Kidney (tissue), 22 donors: ENCODE measurements at places on chromosomes 5 and 9. TPM values are rescaled to one million over a fixed set of nuclear protein-coding genes. Genes with fewer than 3 reads are reported as not detected.

The SLC6A19 gene
- 69.3 TPM for polyA plus RNA-seq

The PTGES gene
- polyA plus RNA-seq, result 8.1 TPM

GRCh38 chr5:138623053-138623452, 47.9 kb upstream of the HSPA9 start:
- H3K27me3 ChIP-seq, result no peaks in the 10 kb centered on the region
- no peak overlapping the region for H3K4me3 ChIP-seq
- no peak overlapping the region for H3K27ac ChIP-seq
- H3K4me1 ChIP-seq, result no peaks in the 10 kb centered on the region

The PCDHA1 gene
- polyA plus RNA-seq, result not detected

DNA sequence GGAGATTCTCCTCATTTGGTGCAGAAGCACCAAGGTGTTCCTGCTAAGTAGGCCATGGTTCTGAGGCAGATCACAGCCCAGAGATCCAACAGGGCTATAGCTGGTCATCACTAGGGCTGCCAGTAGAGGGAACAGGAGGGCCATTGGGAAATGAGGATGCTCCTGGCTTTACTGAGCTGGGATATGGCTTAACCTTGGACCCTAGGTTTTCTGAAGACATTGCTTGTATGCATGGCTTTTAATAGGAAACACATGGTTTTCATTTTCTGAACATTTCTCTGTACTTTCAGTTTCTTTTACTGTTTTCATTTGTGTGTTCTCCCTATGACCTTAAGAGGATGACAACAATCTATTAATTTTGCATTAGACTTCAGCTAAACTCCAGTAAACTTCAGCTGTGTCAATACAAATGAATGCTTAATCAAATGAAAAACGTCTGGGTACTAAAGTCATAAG, at the start of gene IFNW1:
TSS of gene IFNW1 (minus strand) at position 406 of the 456 bp plus-strand sequence. CDS start at position 144, 262 bp downstream.
- no peaks in the 10 kb centered on the region for H3K36me3 ChIP-seq
- H3K27ac ChIP-seq, result no peak within 1 kb of the TSS
- DNase-seq, result no peak
- H3K4me1 ChIP-seq, result no peaks in the 10 kb centered on the region
- no peak within 1 kb of the TSS for H3K4me3 ChIP-seq
- no peaks in the 10 kb centered on the region for H3K27me3 ChIP-seq

DNA sequence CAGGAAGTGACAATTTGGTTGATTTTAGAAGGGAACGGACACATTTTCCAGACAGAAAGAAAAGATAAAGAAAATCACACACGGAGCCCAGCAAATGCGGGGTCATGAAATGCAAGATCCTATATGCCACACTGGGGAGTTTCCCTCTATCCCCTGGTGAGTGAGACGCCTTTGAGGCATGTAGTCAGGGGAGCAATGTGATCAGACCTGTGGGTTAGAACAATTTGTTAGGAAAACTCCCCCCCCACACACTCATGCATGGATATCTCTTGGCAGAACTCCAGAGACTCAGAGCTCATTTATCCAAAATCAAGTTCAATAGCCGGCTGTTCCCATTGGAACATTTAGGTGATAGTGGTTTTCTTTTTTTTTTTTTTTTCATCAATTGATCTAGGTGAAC, 71.7 kb upstream of the TRIO start:
- H3K27me3 ChIP-seq, result no peaks in the 10 kb centered on the region
- H3K36me3 ChIP-seq, result no peaks in the 10 kb centered on the region
- no peak overlapping the region for H3K27ac ChIP-seq
- H3K4me1 ChIP-seq, result no peaks in the 10 kb centered on the region
- H3K4me3 ChIP-seq, result no peak overlapping the region
- DNase-seq, result no peak

GRCh38 chr5:102450313-102450990, 48.3 kb downstream of the SLCO6A1 start:
- no peak overlapping the region for H3K4me3 ChIP-seq
- no peaks in the 10 kb centered on the region for H3K4me1 ChIP-seq
- no peaks in the 10 kb centered on the region for H3K36me3 ChIP-seq
- H3K27ac ChIP-seq, result no peak overlapping the region
- no peak for DNase-seq

DNA sequence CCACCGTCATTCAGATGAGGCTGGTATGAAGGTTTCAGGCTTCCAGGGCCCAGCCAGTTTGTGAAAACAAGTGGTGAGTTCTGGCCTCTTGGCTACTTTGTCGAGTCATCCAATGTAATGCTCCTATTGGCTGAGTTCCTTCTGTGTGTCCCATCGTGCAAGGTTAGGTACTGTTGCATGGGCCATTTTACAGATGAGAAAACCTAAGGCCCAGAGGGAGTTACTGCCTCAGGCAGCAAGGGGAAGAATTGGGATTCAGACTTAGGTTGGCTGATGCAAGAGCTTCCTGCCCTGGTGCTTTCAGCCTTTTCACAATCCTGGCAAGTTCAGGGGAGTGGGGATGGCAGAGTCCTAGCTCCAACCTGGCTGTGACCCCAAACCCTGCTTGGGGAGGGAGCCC, 17.4 kb upstream of the PITX1 start:
- peaks cover 39% of the 10 kb centered on the region for H3K27me3 ChIP-seq
- H3K36me3 ChIP-seq, result no peaks in the 10 kb centered on the region
- no peak overlapping the region for H3K27ac ChIP-seq
- H3K4me3 ChIP-seq, result no peak overlapping the region

DNA sequence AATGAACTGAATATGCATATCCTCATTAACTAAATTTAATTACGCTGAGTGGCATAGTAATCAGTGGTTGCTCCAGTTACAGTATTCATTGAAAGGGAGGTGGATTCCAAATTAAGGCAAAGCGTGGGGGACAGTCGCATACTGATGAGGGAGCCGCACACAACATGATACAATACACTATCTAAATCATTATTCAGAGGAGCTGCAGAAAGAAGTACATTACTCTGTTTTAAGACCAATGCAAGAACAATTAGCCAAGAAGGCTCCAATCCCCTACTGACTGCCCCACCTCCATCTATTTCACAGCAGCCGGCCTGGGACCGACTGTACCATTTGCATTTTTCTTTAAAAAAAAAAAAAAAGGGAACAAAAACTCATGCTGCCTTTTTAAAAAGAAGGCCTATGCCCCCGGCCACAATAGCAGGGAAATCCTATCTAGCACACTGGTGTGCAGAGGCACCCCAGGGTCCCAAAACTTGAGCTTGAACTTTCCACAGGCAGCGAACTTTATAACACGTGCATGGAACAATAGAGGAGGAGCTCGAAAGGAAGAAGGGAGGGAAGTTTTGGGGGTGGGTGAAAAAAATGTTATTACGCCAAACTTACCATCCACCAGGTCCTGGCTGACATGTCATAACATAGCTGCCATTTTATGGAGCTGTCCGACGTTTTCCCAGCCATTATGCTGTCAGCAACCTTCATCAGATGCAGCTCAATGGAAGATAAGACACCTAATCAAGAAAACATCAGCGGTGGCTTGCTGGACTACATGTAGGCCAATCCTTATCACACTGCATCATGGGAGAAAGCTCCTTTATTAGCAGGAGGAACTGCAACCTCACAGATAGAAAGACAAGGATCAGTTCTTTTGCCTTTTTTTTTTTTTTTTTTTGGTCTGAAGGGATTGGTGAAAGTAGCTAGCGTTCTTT, 161.6 kb downstream of the ZDHHC21 start:
- no peaks in the 10 kb centered on the region for H3K4me1 ChIP-seq
- no peak overlapping the region for H3K4me3 ChIP-seq
- H3K27me3 ChIP-seq, result no peaks in the 10 kb centered on the region
- H3K36me3 ChIP-seq, result no peaks in the 10 kb centered on the region
- no peak overlapping the region for H3K27ac ChIP-seq

GRCh38 chr9:112110094-112110776, 64.9 kb downstream of the SUSD1 start:
- no peak for DNase-seq
- no peaks in the 10 kb centered on the region for H3K4me1 ChIP-seq
- H3K36me3 ChIP-seq, result no peaks in the 10 kb centered on the region
- no peak overlapping the region for H3K4me3 ChIP-seq
- H3K27me3 ChIP-seq, result no peaks in the 10 kb centered on the region
- no peak overlapping the region for H3K27ac ChIP-seq

- DNase-seq, result no peak
- no peaks in the 10 kb centered on the region for H3K36me3 ChIP-seq
- H3K4me3 ChIP-seq, result no peak overlapping the region
- H3K4me1 ChIP-seq, result no peaks in the 10 kb centered on the region
Measured at GRCh38 chr5:147763791-147764525, 18.6 kb downstream of the JAKMIP2 start.

The CCDC192 gene
- polyA plus RNA-seq, result not detected

The ZNF618 gene
- 5.6 TPM for polyA plus RNA-seq

DNA sequence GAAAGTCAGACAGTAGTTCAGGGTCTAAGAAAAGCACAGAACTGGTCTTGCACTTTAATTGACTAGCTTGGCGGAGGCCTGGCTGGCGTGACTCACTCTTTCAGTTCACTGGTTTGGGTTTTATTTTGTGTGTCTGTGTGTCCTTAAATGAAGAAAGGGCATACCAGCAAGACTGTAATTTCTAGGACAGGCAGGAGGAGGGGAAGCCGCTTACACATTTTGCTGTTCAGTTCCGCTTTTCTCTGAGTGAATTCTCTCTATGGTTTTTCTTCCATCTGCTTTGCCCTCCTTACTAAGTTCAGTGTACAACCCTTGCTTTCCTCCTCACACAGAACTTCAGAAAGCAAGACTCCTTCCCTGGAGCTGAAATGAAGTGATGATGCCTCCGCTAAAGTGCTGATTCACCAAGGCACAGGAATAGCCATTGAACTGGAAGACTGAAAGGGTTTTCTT, 150.8 kb downstream of the MEF2C start:
- H3K4me3 ChIP-seq, result no peak overlapping the region
- H3K36me3 ChIP-seq, result peaks cover 1% of the 10 kb centered on the region
- H3K27me3 ChIP-seq, result no peaks in the 10 kb centered on the region
- peaks cover 2% of the 10 kb centered on the region for H3K4me1 ChIP-seq
- H3K27ac ChIP-seq, result peak overlapping the region; percentile 61

The ANKRD31 gene
- 0.17 TPM for polyA plus RNA-seq

- no peak overlapping the region for H3K4me3 ChIP-seq
- H3K4me1 ChIP-seq, result no peaks in the 10 kb centered on the region
- H3K27me3 ChIP-seq, result no peaks in the 10 kb centered on the region
- no peaks in the 10 kb centered on the region for H3K36me3 ChIP-seq
- H3K27ac ChIP-seq, result peak overlapping the region; percentile 14
- DNase-seq, result no peak
Measured at GRCh38 chr5:143605403-143606005, 202.0 kb upstream of the NR3C1 start.

The ADGRD2 gene
- not detected for polyA plus RNA-seq

The PLAC8L1 gene
- not detected for polyA plus RNA-seq

The MACIR gene
- 7.4 TPM for polyA plus RNA-seq

The PCA3 gene
- 0.11 TPM for polyA plus RNA-seq

The CDH9 gene
- polyA plus RNA-seq, result 1.7 TPM

- no peak overlapping the region for H3K4me3 ChIP-seq
- no peaks in the 10 kb centered on the region for H3K27me3 ChIP-seq
Measured at GRCh38 chr9:88310310-88310980, 77.8 kb upstream of the SPIN1 start.

DNA sequence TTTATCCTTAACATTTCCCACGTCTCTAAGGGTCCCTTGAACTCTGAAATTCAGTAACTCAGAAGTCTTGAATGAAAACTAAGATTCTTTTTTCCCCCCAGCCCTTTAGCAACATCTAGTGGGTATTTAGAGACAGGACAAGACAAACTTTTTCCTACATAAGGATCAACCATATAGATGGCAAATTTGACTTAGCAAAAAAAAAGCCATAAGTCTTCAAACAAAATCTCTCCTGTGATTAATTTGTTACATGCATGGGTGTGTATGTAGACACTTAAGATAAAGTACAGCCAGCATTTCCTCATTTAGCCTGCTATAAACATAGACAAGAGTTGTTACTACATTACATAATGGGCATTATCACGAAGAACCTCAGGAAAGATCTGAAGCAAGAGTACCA, 29.1 kb upstream of the ANKRD31 start:
- H3K36me3 ChIP-seq, result no peaks in the 10 kb centered on the region
- peak; percentile 65 for DNase-seq
- H3K27ac ChIP-seq, result no peak overlapping the region
- no peak overlapping the region for H3K4me3 ChIP-seq
- no peaks in the 10 kb centered on the region for H3K4me1 ChIP-seq
- no peaks in the 10 kb centered on the region for H3K27me3 ChIP-seq

- H3K27me3 ChIP-seq, result no peaks in the 10 kb centered on the region
- H3K27ac ChIP-seq, result no peak overlapping the region
- DNase-seq, result no peak
Measured at GRCh38 chr5:142435410-142436115, 110.7 kb upstream of the SPRY4 start.

The GKAP1 gene
- 8.6 TPM for polyA plus RNA-seq

DNA sequence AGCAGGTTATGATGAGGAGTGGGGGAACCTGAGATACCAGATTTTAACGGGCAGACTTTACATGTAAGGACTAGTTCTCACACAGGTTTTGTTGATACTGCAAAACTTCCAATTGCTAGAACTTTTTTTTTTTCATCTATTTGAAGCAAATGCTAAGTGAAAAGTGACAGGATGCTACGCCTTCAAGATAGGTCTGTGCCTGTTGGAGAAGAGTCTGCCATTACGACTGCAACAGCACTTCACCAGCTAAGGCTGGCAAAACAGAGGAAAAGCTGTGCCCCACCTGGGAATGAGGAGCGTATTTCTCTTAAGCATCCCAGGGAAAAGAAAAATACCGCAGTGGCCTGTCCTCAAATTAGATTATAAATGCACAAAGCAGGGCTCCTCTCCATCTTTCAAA, 102.0 kb upstream of the CDH6 start:
- DNase-seq, result no peak
- no peaks in the 10 kb centered on the region for H3K27me3 ChIP-seq
- no peaks in the 10 kb centered on the region for H3K4me1 ChIP-seq
- H3K36me3 ChIP-seq, result no peaks in the 10 kb centered on the region
- H3K27ac ChIP-seq, result no peak overlapping the region

DNA sequence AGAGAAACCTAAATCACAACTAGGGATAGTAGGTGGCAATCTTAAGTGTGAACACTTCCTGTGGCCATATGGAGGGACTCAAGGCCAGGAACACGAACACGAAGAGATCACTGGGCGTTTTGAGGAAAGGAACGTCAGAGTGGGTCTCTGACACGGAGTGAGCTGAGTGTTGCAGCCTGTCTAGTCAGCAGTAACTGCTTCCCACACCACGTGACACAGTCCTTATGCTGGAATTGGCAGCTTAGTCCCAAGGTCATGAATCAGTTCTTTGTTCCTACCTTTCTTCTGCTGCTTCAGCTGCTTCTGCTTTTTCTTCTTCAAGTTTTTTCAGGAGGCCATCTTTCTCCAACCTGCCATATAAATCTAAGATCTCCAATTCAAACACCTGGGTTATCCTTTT, 18.2 kb downstream of the SPACA9 start:
- H3K27me3 ChIP-seq, result no peaks in the 10 kb centered on the region
- no peak overlapping the region for H3K27ac ChIP-seq
- no peak overlapping the region for H3K4me3 ChIP-seq
- H3K36me3 ChIP-seq, result peaks cover 20% of the 10 kb centered on the region

The IQGAP2 gene
- 35.8 TPM for polyA plus RNA-seq

DNA sequence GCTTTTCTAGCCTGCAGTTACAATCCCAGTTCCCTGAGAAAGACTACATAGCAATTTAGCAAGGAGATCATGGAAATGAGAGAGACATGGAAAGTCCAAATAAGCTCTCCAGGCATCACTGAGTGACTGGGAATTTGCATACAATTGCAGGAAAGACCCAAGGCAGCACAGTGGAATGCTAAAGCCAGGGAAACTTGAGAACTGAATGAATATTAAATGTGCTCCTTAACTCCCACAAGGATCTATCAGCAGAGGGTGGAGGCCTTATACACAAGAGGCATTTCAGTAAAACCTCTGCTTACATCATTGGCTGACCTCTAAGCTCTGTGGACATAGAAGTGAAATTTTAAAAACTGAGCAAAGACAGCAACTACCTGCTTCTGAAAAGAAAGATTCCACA, 355.6 kb upstream of the DAB2 start:
- H3K36me3 ChIP-seq, result no peaks in the 10 kb centered on the region
- no peaks in the 10 kb centered on the region for H3K27me3 ChIP-seq
- no peak overlapping the region for H3K27ac ChIP-seq
- H3K4me3 ChIP-seq, result no peak overlapping the region
